ENCODE measurements at places on chromosomes 1 and 21. TPM values are rescaled to one million over a fixed set of nuclear protein-coding genes. Genes with fewer than 3 reads are reported as not detected.

LCE3E gene
- total RNA-seq: not detected

ALDH4A1 gene
- total RNA-seq: 12.9 TPM

VAMP4 gene
- 6.8 TPM for total RNA-seq

S100A12 gene
- not detected for total RNA-seq

ZMYND12 gene
- total RNA-seq: 0.32 TPM

ANGPTL3 gene
- not detected for total RNA-seq

ANP32E gene
- total RNA-seq: 41.5 TPM

SHISAL2A gene
- total RNA-seq: not detected

HPDL gene
- 5.2 TPM for total RNA-seq

USP33 gene
- total RNA-seq: 59.1 TPM

RSPO1 gene
- not detected for total RNA-seq

CHI3L2 gene
- not detected for total RNA-seq

ARID4B gene
- 32.2 TPM for total RNA-seq

CR2 gene
- total RNA-seq: not detected

IFI44L gene
- total RNA-seq: 745 TPM

F13B gene
- not detected for total RNA-seq

CD1B gene
- total RNA-seq: not detected

FAM163A gene
- under 0.01 TPM for total RNA-seq

ORC1 gene
- total RNA-seq: 4.9 TPM

KRTAP11-1 gene
- total RNA-seq: not detected

NUP133 gene
- total RNA-seq: 35.0 TPM

TCP10L gene
- not detected for total RNA-seq

C8A gene
- total RNA-seq: not detected

HSPA6 gene
- 0.30 TPM for total RNA-seq

HORMAD1 gene
- not detected for total RNA-seq

GBP5 gene
- total RNA-seq: 0.15 TPM

SLAMF6 gene
- not detected for total RNA-seq

LCE6A gene
- total RNA-seq: not detected

SLC1A7 gene
- not detected for total RNA-seq

SPATA45 gene
- not detected for total RNA-seq

CYP4A22 gene
- not detected for total RNA-seq

RGS16 gene
- under 0.01 TPM for total RNA-seq

TMPRSS15 gene
- not detected for total RNA-seq

TTC22 gene
- not detected for total RNA-seq

CCDC185 gene
- not detected for total RNA-seq

RAB25 gene
- not detected for total RNA-seq

LACTBL1 gene
- total RNA-seq: not detected

APCS gene
- not detected for total RNA-seq
